Stimulated activated CD8-positive, alpha-beta memory T cell treated with anti-CD3 and anti-CD28 coated beads, Interleukin-4, amount 100 ng/mL, for 1 hour (primary cell): ENCODE measurements at places on chromosomes 16 and 17.

DNA sequence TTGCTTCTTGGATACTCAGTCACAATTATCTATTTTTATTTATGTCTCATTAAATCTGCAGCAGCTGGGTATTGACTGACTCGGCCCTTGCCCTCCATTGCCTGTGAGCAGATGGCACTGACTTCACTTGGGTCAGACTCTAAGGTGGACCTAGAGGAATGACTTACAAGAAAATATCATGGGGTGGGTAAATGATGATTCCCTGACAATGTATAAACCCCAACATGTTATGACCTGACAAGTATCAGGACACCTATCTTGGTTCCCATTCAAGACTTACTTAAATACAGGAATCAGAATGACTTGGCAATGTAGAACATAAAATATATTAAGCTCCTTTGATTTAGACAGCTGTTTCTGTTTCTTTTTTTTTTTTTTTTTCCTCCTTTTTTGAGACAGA lies 953.5 kb downstream of the CDH11 start:
- DNase-seq: no peak

DNA sequence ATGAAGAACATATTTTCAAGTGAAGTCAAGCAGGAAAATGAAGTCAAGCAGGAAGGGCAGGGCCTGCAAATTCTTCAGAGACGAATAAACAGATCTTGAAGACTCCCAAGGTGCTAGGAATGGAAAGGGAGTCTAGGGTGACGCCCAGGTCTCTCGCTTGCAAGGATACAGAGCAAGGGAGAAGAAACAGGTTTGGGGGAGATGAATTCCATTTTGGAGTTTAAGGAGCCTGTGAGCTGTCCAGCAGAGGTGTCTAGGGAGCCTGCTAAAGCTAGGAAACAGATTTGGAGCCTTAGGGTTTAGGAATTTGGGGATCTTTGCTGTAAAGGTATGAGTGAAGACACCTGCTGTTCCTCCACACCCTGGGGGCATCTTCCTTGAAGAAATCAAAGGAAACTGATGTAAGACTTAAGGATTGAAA lies 2.0 kb upstream of the UNKL start:
- no peak for DNase-seq

DNA sequence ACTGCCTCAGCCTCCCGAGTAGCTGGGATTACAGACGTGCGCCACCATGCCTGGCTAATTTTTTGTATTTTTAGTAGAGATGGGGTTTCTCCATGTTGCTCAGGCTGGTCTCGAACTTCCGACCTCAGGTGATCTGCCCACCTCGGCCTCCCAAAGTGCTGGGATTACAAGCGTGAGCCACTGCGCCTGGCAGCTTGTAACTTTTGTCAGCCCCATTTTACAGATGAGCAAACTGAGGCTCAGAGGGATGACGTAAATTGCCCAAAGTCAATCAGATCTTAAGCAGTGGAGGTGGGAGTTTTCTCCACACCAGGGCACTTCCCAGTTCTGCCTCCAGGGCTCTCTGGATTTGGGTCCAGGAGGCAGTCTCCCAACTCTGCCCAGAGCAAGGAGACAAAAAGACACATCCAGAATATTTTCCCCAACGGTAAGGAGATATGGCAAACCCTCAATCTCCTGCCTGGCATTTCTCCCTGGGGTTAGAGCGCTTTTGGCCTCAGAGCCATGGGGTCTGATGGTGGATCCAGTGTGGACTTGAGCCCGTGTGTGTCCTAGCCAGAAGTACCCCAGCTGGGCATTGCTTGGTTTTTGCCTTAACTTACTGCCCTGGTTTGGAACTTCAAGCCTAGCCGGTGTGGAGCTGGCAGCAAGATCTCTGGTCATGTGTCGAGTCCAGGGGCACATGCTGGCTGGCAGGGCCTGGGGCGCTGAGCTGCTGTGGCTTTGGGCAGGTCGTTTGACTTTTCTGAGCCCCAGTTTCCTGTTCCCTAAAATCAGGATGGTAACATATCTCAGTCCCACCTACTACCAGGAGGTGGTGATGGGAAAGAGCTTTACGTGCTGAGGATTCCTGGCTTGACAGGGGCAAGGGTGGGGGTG lies 3.4 kb downstream of the ADAM11 start:
- DNase-seq: no peak

- DNase-seq: no peak
These were observed at the start of gene ULK2 for GRCh38 chr17:19867329-19868078. Gene ULK2 (minus strand): TSS chr17:19867936. CDS start chr17:19867417, 519 bp downstream.

GRCh38 chr16:15434425-15435215 lies at the start of gene BMERB1:
Gene BMERB1 (plus strand): TSS chr16:15434588. CDS start chr16:15434654, 66 bp downstream.
- DNase-seq: peak; percentile 8

- DNase-seq: no peak
These were observed 12.2 kb upstream of the SLX4 start for GRCh38 chr16:3623642-3624041.

DNA sequence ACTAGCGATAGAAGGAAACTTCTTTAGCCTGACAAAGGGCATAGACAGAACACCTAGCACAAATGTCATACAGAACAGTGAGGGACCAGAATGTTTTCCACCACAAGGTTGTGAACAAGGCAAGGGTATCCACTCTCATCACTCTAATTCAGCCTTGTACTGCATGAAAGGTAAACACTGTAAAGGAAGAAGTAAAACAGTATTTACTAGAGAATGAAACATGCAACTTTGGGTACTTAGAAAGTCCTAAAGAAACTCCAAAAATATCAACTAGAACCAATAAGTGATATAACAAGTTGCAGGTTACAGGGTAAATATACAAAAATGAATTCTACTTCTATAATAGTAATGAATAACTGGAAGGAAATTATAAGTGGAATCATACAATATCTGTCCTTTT lies 32.2 kb downstream of the BRIP1 start:
- no peak for DNase-seq

GRCh38 chr17:56982312-56982711 lies 4.4 kb downstream of the SCPEP1 start:
- DNase-seq: no peak

DNA sequence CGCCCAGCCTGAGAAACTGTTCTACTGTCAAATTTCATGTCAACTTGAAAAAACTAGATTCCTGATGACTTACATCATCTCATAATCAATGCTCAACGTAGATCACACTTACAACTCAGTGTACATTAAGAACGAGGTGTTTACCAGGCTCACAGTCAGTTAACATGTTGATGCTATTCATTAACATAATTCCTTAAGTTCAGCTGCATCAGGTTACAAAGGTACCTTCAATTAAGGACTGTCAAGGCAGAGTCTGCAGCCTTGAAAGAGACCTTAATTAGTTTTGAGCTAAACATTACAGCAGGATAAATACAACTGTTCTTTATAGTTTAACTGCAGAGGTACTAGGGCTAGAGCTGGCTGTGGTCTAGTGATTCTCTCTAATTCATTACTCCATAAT lies 1.9 kb downstream of the GNA13 start:
- DNase-seq: no peak

DNA sequence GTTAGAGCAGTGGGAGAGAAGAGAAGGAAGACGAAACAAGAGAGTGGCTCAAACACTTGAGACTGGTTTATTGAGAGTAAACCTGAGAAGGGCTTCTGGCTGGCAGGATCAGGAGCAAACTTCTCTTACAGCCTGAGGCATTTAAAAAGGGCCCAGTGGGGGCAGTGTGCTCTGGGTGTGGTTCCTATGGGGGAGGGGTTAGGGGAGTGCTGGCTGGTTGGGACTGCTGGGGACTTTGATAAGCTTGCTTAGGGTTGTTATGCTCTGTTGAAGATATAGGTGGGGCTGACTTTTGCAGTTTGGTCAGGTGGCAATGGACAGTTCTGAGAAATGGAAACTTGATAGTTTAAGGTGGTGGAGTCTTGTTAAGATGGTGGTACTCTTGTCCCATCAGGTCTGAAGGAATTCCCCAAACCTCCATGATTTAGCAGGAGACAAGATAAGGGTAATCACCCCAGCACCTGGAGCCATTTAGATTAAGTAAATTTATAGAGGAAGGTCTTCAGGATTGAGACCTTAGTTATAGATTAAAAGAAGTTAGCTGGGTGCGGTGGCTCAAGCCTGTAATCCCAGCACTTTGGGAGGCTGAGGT lies 79.3 kb downstream of the EMP2 start:
- no peak for DNase-seq

GRCh38 chr17:56939869-56940484 lies 20.9 kb downstream of the COIL start:
- no peak for DNase-seq

DNA sequence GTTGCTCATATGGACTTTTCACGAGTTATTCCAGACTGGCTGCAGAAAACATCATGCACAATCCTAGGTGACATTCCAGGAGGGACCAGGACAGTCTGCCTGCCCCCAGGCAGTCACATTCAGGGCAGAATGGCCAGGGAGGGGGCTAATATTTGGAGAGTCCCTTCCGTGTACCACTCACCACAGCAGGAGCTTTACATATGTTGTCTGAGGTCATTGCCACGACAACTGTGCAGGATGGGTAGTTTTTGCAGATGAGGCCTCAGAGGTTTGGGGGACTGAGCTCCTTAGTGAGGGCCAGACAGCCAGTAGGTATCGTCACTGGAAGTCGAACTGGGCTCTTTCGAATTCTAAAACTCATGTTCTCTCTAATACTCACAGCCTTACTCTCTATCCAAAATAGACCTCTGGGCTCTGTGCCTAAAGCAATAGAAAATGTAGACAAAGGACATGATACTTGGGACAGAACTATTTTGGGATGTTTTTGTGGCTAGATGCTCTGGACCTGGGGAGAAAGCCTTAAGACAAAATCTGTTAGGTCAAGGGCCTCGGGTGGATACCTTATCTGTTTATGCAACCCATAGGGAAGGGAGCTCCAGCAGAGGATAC lies 338.5 kb downstream of the MAF start:
- no peak for DNase-seq

DNA sequence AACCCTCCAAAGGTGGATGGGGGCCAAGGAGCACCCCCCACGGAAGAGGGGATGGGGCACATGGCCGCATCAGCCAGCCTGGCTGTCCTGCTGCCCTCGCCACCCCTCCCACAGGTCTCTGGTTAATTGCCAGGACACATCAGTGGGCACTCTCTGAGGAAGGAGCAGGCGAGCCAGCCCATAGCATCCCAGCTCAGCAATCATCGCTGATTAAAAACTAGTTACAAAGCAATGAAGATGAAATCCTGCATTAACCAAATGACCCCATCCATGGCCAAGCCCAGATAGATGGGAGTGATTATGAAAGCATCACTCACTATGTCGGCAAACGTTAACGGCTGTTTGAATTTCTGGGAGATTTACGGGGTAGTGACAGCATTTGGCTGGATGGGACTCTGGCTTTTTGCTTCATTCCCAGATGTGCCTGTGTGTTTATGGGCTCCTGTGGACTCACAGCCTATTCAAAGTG lies 45.3 kb downstream of the CCDC182 start:
- DNase-seq: no peak

DNA sequence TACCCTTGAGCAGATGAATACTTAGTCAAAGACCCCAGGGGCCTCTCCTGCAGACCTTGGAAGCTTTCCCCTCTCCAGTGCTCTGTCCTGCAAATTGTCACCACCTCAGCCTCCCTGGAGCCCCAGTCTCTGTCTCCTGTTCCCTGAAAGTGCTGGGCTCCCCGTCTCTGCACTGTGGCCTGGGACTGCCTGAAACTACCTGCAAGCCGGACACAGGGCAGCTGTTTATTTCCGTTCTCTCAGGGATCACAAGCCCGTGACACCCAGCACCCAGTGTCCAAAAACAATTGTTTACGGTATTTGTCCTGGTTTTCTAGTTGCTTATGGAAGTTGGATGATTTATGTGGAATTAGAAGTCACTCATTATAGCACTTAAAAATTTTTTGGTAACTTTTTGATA lies 81.6 kb upstream of the CHMP6 start:
- no peak for DNase-seq

DNA sequence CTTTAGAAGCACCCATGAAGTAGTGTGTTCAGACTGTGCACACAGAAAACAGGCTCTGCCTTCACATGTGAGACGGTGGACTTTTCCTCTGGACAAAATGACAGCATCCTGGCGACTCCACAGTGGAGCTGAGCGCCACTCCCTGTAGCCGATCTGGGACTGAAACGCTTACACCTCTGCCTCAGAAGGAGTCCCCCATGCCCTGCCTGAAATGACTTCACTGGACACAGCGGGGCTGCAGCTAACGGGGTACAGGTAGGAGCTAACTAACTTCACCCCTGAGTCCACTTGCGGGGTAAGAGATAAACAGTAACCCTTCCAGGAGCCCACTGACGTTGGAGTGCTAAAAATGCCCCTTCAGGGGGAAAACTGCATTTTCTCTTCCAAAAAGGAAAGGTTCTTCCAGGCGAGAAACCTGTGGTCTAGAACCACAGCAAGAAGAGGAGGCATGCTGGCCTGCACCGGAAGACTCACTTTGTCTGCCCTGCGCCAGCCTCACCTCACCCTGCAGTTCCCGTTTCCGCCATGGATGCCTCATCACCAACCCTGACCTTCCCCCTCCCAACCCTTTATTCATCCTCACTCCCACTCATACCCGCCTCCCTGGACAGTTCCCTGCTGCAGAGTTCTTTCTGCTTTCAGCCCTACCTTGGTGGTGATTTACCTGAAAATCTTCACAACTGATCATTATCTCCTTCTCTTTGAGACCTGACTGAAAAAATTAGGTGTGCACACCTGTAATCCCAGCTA lies 19.4 kb upstream of the ENDOV start:
- DNase-seq: no peak

GRCh38 chr17:3848229-3848835 lies 2.3 kb upstream of the NCBP3 start:
- DNase-seq: no peak

DNA sequence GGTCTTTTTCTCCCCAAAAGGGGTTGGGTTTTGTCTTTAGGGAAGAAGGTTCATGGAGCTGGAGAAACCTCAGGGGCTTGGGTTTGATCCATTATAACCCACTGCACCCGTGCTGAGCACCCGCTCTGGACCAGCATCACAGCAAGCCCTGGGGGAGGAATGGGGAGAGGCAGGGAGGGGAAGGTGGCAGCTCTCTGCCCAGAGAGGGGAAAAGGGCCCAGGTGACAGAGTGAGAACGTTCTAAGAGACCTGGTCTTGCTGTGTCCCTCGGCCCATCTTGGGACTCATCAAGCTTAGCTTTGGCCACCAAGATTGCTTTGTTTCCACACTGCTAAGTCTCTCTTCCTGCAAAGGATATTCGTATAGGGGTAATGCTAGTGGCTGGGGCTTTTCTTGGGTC lies 38.2 kb upstream of the TAC4 start:
- no peak for DNase-seq

GRCh38 chr16:28164140-28164539 lies 47.6 kb downstream of the XPO6 start:
- DNase-seq: no peak

GRCh38 chr17:4870855-4871254 lies 28.5 kb upstream of the C17orf107 start:
- DNase-seq: no peak

- no peak for DNase-seq
These were observed 8.1 kb downstream of the DNASE1 start for GRCh38 chr16:3662601-3663000.
